Osteoblast (primary cell): ENCODE measurements at places on chromosomes 7 and 10. TPM values are rescaled to one million over a fixed set of nuclear protein-coding genes. Genes with fewer than 3 reads are reported as not detected.

PTPN20 gene
- 8.0 and 9.1 TPM in 2 replicates for total RNA-seq

MKX gene
- 6.5 and 15.3 TPM in 2 replicates for total RNA-seq

CRYGN gene
- total RNA-seq = 0.59 and 0.72 TPM in 2 replicates

TMEM225B gene
- total RNA-seq = 0.29 and 0.72 TPM in 2 replicates

CAMK2G gene
- total RNA-seq = 22.4 and 28.3 TPM in 2 replicates

DNA sequence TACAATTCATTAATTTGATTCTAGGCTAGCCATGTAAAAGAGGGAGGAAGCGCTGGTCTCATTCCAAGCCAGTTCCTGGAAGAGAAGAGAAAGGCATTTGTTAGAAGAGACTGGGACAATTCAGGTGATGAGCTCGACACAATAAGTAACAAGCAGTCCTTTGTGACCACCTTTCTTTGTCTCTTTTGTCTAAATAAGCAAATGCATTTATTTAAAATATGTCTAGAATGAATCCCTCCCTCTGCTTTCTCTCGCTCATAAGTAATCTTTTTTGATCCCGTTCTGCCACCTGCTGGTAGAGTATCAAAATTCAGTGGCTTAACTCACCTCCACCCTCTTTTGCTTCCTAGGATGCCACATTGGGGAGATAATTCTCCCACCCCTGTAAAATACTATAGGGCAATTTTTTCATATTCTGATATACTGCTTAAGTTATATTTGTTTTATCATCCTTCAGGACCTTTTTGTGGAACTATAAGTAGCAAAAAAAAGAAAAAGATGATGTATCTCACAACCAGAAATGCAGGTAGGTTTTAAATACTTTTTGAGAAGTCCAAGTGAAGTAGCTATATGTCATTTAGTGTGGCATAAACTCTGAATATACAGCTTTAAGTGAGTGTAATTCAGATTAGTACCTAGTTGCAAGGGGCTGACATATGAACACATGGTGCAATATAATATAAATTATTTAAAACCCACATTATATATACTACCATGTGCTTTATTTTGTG, 91.5 kb downstream of the GSDME start:
- H3K36me3 ChIP-seq = peaks cover 3% of the 10 kb centered on the region
- H3K4me3 ChIP-seq = no peak overlapping the region
- H3K27me3 ChIP-seq = no peaks in the 10 kb centered on the region

DNA sequence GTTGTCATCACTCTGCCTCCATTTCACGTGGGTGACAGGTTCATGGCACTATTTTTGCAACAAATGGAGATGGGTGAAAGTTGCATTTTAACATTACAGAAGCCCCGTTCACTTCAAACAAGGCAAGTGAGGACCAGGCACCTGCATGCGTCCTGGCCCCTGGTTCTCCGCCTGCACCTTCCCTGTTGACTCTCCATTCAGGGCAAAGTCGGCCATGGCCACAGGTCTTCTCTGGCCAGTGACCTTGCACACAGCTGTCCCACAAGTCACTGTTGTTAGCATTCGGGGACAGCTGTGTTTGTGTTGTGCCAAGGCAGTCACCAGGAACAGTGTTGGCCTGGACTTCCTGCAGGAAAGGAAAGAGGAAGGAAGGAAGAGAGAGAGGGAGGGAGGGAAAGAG, 554.9 kb downstream of the TCERG1L start:
- no peak for DNase-seq
- no peaks in the 10 kb centered on the region for H3K36me3 ChIP-seq
- H3K4me3 ChIP-seq = no peak overlapping the region
- no peak overlapping the region for H3K27ac ChIP-seq
- H3K4me1 ChIP-seq = no peaks in the 10 kb centered on the region

DNA sequence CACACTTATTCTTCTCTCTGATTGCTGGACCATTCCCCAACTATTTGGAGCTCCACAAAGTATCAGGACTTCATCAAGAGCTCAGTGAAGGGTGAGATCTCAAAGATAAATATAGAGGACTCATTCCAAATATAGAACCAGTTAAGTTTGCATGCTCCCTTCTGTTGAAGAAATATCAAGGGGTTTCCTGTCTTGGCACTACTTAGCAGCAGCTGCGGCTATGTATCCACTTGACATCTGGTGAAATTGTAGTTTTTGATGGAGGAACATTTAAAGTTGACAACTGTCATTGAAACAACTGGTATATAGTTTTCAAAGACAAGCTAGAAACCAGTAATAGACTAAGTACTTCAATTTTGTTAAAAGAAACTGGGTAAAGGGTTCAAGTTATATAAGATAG, 1.0 kb upstream of the SPAG6 start:
- no peak for DNase-seq
- H3K36me3 ChIP-seq = no peaks in the 10 kb centered on the region
- peaks cover 81% of the 10 kb centered on the region for H3K27me3 ChIP-seq
- H3K4me1 ChIP-seq = peaks cover 7% of the 10 kb centered on the region
- no peak overlapping the region for H3K27ac ChIP-seq

- no peaks in the 10 kb centered on the region for H3K27me3 ChIP-seq
- no peaks in the 10 kb centered on the region for H3K36me3 ChIP-seq
- H3K4me1 ChIP-seq = peaks cover 5% of the 10 kb centered on the region
- H3K27ac ChIP-seq = no peak overlapping the region
- H3K4me3 ChIP-seq = no peak overlapping the region
Measured at GRCh38 chr7:81469869-81470723, 299.8 kb downstream of the HGF start.

- H3K27ac ChIP-seq = no peak overlapping the region
- H3K4me3 ChIP-seq = no peak overlapping the region
- no peak for DNase-seq
- peaks cover 7% of the 10 kb centered on the region for H3K4me1 ChIP-seq
- H3K36me3 ChIP-seq = no peaks in the 10 kb centered on the region
Measured at GRCh38 chr7:24738577-24738976, 18.7 kb downstream of the GSDME start.

DNA sequence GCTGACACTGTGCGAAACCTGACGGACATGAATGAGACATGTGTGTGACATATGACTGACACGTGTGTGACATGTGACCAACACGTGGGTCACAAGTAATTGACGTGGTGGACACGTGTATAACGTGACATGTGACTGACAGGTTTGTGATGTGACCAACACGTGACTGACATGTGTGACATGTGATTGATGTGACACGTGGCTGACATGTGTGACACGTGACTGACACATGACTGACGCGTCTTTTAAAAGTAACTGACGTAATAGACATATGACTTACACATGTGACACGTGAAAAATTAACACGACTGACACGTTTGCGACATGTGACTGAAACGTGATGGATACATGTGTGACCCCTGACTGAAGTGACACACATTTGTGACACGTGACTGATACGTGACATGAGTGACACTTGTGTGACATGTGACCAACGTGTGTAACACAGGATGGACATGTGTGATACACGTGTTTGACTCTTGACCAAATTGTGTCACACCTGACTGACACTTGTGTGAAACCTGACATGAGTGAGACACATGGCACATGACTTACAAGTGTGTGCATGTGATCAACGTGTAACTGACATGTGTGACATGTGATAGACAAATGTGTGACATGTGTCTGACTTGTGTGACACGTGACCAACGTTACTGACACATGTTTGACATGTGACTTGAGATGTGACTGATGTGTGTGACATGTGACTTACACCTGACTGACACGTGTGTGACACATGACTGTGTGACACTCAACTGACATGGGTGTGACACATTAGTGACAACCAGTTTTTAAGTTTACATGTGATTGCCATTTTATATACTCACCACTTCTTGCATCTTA, 56.9 kb downstream of the ZNF92 start:
- no peak overlapping the region for H3K4me3 ChIP-seq
- no peaks in the 10 kb centered on the region for H3K36me3 ChIP-seq
- DNase-seq = no peak

- H3K4me1 ChIP-seq = peaks cover 11% of the 10 kb centered on the region
- no peak overlapping the region for H3K4me3 ChIP-seq
- H3K36me3 ChIP-seq = no peaks in the 10 kb centered on the region
- no peak overlapping the region for H3K27ac ChIP-seq
- DNase-seq = no peak
- no peaks in the 10 kb centered on the region for H3K27me3 ChIP-seq
Measured at GRCh38 chr10:112526139-112526538, 79.1 kb downstream of the VTI1A start.

DNA sequence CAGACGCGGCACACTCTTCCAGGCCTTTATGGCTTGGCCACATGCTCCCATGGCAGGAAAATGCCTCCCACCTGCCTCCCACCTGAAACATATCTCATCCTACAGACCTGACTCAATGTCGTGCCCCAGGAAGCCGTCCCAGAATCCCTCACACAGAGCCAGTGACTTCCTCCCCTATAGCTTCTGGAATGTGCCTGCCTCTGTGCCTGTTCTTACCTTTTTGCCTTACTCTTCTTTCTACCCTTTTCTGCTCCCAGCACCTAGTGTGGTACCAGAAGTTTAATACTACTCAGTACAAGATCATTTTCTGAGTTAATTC, 123.9 kb upstream of the STK17A start:
- no peaks in the 10 kb centered on the region for H3K27me3 ChIP-seq
- peaks cover 24% of the 10 kb centered on the region for H3K4me1 ChIP-seq
- DNase-seq = no peak
- no peak overlapping the region for H3K4me3 ChIP-seq
- no peaks in the 10 kb centered on the region for H3K36me3 ChIP-seq
